B cell (primary cell): ENCODE measurements at places on chromosomes 11 and 22. TPM values are rescaled to one million over a fixed set of nuclear protein-coding genes. Genes with fewer than 3 reads are reported as not detected.

The TBX10 gene
- not detected in 2 replicates for polyA plus RNA-seq

The BIK gene
- 2.7 and 3.0 TPM in 2 replicates for polyA plus RNA-seq

DNA sequence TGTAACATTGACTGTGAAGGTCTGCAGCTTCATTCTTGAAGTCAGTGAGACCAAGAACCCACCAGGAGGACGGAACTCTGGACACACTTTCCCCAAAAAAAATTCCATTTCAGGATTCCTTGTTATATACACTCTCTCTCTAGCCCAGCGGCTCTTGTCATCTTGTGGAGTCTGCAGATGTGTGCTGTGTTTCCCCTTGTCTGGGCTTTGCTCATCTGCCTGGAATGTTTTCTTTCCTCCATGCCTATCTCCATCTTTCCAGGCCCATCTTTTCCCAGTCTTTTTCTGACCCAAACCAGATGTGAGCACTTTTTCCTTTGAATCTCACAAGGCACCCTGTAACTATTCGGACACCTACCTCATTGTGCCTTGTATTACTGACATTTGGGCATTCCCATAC lies 5.1 kb upstream of the DRG1 start:
- no peak for DNase-seq

GRCh38 chr11:123391646-123392348 lies 38.3 kb upstream of the GRAMD1B start:
- no peak for DNase-seq

DNA sequence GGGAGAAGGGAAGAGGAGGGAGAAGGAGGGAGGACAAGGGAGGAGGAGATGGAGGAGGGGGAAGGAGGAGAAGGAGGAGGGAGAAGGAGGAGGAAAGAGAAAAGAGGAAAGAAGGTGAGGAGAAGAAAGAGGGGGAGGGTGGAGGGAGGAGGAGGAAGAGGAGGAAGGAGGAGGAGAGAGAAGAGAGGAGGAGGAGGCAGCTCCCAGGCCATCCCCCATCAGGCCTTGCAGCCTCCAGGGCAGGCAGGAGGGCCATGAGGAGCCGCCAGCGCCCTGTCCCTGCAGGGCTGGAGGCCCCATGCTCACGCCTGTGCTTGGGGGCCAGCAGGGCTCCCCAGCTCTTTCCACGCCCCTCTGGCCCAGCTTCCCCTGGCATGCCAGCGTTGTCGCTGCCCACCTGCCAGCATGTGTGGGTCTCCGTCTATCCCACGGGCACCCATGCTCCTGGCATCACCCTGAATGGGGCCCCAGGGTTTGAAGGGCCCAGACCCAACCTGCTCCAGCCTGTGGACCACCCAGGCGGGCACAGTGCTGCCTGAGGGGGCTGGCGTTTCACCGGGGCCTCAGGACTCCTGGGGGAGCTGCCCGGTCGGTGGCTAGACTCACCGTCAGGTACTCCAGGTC lies 5.2 kb downstream of the TSPAN32 start:
- DNase-seq = no peak

- DNase-seq = no peak
Observed at GRCh38 chr11:5807580-5807979, 1.1 kb upstream of the OR52N2 start.

DNA sequence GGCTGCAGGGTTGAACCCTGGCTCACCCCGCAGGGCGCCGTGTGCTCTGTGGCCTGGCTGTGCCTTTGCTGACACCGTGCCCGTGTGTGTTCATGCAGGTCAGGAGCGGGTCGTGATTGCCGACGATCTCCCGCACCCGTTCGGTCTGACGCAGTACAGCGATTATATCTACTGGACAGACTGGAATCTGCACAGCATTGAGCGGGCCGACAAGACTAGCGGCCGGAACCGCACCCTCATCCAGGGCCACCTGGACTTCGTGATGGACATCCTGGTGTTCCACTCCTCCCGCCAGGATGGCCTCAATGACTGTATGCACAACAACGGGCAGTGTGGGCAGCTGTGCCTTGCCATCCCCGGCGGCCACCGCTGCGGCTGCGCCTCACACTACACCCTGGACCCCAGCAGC lies 47.0 kb upstream of the PPP6R3 start:
- DNase-seq = no peak

DNA sequence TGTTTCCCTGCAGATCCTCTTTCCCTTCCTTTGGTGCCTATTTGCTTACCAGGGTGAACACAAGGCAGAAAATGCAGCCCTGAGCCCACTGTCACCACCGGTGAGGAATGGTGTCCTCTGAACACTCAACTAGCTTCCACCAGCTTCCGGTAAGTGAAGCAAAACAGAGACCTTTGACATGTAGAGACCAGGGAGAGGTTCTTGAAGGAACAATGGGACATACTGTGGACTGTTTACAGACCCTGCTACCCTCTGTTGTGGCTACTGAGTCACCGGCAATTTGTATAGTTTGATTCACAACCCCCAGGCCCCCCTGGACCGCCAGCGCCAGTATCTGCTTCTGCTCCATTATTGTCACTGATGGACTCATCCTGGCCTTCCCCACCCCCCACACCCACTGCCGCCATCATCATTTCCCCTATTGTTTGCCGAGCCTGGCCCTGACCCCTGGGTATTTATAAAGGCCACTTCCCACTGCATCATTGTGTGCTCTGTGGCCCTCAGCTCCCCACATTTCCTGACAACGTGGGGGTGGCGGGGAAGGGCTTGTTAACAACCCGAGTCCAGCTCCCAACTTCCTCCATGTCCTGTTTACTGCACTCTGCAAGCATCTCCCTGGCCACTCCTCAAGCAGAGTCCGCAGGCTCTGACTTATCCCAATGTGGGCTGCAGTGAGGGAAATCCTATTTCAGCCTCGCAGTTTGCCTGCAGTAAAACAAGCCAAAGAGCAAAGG lies 252.9 kb downstream of the ETS1 start:
- no peak for DNase-seq
